ENCODE measurements at places on chromosomes 6 and 20.
A peak's percentile ranks its signal among the peaks of the same experiment; 100 is the strongest.

DNA sequence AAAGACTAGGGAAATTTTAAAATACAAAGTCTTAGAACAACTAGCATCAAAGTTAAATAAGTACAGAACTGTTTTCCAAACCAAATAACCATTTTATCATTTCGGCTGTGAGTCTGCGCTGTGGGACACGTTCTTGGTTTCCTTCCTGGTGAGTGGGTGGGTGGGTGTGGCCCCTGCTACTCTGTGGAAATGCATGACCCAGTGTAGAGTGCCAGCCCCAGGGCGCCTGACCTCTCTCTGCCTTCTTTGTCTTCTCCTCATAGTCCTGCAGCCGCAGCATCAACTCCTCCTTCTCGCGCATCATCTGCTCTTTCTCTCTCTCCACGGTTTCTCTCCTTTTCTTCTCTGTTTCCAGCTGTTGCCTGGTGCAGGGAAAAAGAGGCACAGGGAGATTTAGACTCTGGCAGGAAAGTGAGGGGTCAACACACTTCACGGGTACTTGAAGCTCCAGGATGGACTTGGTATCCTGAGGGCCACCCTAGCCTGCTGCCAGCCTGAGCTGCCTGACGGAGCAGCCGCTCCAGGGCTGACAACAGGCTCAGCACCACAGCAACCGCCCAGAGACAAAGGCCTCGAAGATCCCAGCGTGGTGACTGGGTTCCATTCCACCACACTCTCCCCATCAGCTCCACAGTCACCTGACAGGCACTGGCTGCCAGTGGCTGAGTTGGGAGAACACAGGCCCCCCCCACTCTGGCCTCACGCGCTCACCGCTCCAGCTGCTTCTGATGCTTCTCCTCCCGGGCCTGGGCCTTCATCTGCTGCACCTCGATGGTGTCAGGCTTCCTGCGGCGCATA lies 48.4 kb downstream of the EZR start:
- no peak for DNase-seq

GRCh38 chr20:52768694-52769093 lies 203.5 kb upstream of the TSHZ2 start:
- no peak for DNase-seq

- DNase-seq = no peak
These were observed 492.4 kb downstream of the PKHD1 start for GRCh38 chr6:51594981-51595380.

DNA sequence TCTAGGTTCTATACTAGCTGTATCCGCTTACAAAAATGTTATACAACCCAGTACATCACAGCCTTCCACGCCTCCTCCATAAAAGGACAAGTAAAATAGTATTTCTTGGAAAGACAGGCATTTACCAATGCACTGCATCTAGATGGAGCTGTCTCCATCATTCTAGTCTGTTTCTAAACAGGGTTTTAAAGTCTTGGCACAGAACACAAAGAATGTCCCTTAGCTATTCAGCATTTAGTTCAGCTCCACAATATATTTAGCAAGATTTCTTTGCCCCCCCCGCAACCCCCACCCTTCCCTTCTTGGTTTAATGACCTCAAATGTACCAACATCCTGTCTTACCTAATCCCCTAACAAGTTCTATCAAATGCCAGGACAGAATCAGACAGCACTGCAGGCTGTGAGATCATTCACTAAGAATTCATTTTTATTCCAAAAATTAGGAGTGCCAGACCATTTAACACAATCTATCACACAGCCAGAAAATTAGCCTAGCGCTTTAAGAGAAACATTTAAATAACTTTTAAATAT lies 198.6 kb downstream of the BACH2 start:
- DNase-seq = no peak

GRCh38 chr6:52161689-52162438 lies 24.3 kb upstream of the IL17A start:
- no peak for DNase-seq

GRCh38 chr6:18792866-18793265 lies 405.7 kb downstream of the RNF144B start:
- no peak for DNase-seq

- DNase-seq = no peak
These were observed 125.8 kb upstream of the SPTLC3 start for GRCh38 chr20:12882832-12883506.

DNA sequence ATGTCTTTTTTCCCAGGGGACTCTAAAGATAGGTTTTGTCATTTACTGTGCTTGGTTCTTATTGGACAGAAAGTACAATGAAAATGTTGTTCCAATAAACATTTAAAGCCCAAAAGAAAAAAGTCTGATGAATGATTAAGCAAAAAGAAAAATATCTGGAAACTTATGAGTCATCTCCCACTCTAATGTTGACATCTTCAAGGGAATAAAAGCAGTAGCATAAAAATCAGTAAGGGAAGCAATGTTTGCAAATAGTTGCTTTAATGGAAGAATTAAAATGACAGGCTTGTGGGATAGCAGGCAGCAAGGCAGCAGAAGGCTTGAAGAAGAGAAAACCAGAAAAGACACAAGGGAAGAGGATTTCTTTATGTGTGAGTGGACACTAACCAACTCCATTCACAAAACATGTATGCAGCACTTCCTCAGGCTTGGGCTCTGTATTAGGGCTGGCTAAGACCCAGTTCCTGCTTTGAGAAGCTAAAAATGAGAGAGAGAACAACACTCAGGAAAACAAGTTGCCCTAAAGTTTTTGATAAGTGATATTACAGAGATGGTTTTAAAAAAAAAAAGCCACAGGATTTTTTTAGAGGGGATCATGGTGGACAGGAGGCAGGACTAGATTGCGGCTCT lies 263.2 kb upstream of the NT5E start:
- no peak for DNase-seq

- no peak for DNase-seq
These were observed 423.2 kb downstream of the RFPL4B start for GRCh38 chr6:112770308-112770707.

DNA sequence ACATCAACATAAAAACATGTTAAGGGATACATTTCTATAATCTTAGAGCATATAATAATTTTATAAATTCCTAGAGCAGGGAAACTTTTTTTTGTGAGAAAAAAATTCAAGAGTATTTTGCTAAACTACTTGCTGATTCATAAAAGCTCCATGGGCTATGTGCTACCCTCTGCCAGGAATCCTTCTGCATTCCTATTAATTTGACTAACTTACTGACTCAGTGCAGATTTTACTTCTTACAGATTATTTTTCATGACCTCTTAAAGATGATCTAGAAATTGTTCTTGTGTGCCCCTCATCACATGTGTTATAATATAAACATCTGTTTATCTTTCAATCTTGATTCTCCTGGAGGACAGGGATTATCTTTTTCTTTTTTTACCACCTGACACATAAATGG lies 5.7 kb downstream of the VTA1 start:
- DNase-seq = no peak

DNA sequence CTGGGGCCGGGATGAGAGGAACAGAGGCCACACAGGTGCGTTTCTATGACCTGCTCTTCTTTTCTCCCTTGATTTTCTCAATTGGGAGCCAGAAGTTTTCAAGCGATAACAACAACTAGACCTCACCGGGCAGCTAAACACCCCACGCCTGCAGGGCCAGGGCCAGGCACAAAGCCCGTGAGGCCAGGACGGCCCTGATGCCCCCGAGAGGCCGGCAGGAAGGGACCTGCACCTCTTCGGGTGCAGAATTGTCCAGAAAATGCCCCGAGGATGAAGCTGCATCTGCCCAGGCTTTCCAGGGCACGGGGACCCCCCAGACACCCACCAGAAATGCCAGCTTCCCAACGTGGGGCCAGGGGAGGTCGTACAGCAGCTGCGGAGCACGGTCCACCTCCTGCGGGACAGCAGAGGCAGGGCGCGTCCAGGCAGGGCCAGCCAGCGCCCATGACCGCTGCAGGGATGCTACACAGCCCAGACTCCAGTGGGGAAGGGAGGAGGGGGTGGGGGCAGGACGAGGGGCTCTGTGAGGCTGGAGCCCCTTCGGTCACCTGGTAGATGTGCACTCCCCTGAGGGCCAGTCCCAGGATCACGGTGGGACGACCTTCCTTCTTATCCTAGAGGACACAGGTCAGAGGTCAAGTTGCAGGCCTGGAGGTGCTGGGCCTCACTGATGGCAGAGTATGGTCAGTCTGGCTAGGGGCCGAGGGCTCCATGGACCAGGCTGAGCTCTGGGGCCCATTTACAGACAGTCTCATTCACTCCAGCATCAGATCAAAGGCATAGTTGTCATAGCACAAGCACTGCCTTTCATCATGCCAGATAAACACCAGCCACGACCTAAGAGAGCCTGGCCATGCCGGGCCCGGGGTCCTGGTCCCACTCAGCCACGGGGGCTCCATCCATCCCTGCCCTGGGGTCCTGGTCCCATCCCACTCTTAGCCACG lies 16.4 kb downstream of the FRMD1 start:
- no peak for DNase-seq

DNA sequence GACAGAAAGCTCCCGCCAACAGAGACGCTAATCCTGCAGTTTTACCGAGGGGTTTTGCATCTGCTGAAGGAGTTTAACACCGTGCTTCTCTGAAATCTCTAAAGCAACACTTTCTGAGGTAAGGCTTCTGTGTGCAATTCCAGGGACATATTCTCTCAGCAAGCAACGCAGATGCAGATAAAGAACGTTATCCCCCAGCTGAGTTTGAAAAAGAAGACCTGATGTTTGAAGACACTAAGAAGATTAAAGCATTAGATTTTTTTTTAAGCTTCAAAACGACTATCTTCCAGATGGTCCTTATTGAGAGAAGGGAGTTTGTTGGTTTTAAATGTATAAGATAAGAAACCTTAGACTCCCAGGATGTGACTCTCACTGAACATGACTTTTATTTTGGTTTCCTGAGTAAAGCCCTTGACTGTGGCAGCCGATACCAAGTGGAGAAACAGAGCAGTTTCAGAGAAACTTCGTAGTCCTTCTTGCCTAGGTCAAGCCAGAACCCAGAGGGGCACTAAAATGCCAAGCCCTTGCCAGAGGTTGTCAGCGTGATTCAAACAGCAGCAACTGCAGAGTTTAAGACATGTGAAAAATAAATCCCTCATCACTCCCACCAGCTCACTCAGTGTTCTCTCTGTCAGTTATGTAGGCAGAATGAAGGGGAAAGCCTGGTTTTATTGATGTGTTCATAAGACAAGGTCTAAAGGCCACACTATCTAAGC lies 353.3 kb upstream of the CNR1 start:
- DNase-seq = no peak

DNA sequence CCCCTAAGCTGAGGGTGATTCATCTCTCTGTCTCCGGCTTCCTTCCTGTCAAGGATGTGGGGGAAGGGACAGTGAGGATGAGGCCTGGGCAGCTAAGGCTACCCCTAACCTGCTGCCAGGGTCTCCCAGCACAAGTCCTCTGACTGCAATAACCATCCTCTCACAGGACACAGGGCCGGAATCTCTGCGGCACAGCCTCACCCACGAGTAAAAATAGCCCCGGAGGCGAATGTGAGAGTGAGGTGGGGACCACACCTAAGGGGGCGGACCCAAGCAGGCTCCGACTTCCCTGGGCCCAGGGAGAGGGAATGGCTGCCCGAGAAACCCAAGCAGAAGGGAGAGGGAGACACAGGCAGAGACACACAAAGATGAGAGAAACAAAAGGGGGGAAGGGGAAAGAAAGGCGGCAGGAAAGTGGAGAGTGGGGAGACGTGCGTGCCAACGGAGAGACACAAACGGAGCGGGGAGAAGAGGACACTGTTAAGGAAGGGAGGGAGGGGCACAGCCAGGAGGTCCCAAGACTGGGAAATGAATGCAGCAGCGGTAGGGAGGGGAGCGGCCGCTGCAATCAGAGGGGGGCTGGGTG lies 1.4 kb downstream of the CLIC1 start:
- peak; percentile 33 for DNase-seq

- no peak for DNase-seq
These were observed 94.3 kb upstream of the FOXA2 start for GRCh38 chr20:22678678-22679077.

DNA sequence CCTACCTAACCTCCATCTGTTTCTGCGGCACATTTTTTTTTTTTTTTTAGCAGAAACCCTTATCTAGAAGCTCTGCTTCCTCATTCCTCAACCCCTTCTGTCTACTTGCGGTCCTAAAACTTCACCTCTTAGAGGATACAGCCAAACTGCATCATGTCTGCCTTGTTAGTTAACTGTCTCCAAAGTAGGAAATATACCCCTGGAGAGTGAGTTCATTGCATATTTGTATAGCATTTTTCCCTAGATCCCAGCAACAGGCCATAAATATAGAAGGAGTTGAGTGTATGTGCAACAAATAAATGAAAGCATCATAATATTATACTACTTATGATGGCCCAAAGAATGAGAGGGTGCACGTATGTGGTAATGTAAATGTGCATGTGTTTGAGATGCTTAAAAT lies 1288.6 kb upstream of the GJE1 start:
- no peak for DNase-seq

- peak; percentile 20 for DNase-seq
These were observed 64.9 kb downstream of the C6orf58 start for GRCh38 chr6:127641905-127642304.

DNA sequence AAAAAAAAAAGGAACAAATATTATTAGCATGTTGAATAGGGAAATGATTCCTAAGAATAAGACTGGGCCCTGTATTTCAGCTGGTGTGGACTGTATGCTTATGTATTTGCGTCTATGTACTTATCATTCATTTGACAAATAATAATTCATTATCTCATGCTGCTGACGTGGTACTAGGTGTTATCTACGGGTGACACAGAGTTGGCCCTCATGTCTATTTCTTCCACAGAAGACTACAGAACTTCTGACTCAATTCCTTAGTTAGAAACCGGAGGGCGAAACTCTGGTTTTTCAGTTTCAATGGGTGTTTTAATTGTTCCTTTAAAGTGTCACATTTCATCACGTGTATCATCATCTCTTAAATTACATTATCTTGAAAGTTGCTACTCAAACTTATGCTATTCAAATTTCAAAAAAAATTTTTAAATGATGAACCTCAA lies 305.9 kb downstream of the CLIC5 start:
- DNase-seq = no peak

- DNase-seq = no peak
These were observed 9.3 kb downstream of the PREX1 start for GRCh38 chr20:48818481-48818987.

- DNase-seq = no peak
These were observed 36.1 kb upstream of the NKX2-4 start for GRCh38 chr20:21433329-21433890.

DNA sequence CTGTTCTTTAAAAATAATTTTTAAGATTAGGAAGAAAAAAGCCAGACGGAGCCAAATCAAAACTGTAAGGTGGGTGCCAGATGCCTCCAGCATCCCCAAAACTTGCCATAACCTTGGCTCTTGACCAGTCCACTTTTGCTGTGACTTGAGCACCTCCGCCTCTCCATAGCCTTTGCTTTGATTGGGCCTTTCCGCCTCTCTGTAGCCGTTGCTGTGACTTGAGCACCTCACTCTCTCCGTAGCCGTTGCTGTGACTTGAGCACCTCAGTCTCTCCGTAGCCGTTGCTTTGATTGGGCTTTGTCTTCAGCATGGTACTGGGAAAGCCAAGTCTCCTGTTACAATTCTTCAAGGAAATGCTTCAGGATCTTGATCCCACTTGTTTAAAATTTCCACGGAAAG lies 73.0 kb downstream of the YTHDF1 start:
- no peak for DNase-seq

- no peak for DNase-seq
These were observed 422.9 kb upstream of the PLCB4 start for GRCh38 chr20:8646033-8646441.

GRCh38 chr20:49853640-49854039 lies 41.0 kb downstream of the SLC9A8 start:
- no peak for DNase-seq

GRCh38 chr6:166381733-166382499 lies 824 bp downstream of the MPC1 start:
- DNase-seq = peak; percentile 63
